Nephron progenitor cell (in vitro differentiated cells): ENCODE measurements at places on chromosomes 4 and X.

DNA sequence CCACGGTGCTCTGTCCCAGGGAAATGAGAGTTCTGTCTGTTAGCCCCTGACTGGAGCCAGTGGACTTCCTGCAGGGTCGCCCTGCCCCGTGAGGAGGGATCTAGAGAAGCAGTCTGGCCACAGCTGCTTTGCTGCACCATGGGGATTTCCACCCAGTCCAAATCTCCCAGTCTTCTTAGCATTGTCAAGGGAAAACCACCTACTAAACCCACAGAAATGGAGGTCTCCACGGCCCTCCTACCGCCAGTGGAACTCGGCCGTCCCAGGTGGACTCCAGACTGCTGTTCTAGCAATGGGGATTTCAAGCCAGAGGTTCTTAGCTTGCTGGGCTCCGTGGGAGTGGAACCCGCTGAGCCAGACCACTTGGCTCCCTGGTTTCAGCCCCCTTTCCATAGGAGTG, 133.3 kb upstream of the PCDH7 start:
- DNase-seq, result no peak

GRCh38 chrX:42933187-42933586, 155.2 kb upstream of the PPP1R2C start:
- no peak for DNase-seq

- no peak for DNase-seq
Observed at GRCh38 chr4:86974551-86974994, 39.8 kb downstream of the AFF1 start.

DNA sequence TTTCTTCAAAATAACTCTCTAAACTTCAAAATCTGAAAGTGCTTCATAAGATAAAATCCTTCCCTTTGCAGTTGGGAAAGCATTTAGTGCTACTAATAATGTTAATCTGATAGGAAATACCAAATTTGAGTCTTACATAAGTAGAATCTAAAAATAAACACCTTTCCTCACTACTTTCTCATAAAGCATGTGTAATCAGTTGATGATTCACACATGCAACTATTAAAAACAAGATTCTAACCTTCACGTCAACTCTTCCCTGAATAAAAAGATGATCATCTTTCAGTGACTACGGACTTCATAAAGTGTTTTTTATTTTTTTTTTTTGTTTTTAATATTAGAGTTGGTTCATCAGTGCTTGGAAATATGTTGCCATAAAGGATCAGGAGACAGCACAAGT, 172.6 kb downstream of the ACTRT1 start:
- no peak for DNase-seq

DNA sequence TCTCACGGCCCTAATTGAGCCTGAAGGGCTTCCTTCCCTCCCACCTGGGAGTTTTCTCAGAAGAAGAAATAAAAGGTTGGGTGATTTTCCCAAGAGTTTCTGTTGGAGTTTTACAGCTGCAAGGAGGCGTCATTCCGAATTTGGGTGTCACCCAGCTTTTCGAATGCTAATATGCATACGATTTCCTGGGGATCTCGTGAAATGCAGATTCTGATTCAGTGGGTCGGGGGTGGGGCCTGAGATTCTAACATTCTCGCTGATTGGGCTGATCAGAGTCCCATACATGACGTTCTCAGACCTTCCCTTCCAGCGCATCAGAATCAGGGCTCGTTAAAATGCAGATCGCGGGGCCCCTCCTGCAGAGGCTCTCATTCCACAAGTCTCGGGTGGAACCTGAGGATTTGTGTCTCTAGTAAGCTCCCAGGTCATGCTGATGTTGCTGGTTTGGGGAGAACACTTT, 125.8 kb upstream of the STX18 start:
- no peak for DNase-seq

GRCh38 chr4:99863-100262, 24.4 kb upstream of the ZNF718 start:
- no peak for DNase-seq

DNA sequence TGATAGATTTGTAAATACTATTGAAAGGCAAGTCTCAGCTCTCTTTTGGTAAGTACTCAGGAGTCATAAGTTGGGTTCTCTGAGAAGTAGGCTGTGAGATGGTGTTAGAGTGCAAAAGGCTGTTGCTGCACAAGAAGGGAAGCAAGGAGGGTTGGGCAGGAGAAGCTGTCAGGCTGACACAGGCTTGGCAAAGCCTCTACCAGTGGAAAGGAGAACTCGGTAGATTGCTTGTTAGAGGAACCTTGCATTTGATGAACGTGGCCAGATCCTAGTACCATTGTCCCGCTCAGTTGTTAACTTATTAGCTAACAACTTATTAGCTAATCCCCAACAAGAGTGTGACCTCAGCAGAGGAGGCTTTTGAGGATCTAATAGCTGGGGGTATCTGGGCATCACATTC, 449.3 kb upstream of the BOD1L1 start:
- DNase-seq, result no peak

- no peak for DNase-seq
Observed at GRCh38 chr4:144411700-144412099, 234.3 kb upstream of the HHIP start.

DNA sequence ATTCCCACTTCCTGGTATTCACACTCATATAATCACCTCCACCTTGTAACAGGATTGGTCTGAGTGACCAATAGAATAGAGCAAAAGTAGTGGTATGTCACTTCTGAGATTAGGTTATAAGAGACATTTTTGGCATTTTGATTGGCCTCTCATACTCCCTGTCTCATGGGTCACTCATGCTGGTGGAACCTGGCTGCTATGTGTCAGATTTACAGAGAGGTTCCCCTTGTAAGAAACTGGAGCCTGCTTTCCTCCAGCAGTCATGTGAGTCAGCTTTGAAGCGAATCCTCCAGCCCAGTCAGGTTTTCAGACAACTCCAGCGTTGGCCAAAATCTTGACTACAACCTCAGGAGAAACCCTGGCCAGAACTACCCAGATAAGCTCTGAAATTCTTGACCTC, 2.6 kb upstream of the OTUD4 start:
- DNase-seq, result no peak
